Amniotic stem cell (primary cell): ENCODE measurements at places on chromosomes 13 and 19.

GRCh38 chr13:33262062-33262487 is 23.5 kb downstream of the STARD13 start:
- DNase-seq: no peak

DNA sequence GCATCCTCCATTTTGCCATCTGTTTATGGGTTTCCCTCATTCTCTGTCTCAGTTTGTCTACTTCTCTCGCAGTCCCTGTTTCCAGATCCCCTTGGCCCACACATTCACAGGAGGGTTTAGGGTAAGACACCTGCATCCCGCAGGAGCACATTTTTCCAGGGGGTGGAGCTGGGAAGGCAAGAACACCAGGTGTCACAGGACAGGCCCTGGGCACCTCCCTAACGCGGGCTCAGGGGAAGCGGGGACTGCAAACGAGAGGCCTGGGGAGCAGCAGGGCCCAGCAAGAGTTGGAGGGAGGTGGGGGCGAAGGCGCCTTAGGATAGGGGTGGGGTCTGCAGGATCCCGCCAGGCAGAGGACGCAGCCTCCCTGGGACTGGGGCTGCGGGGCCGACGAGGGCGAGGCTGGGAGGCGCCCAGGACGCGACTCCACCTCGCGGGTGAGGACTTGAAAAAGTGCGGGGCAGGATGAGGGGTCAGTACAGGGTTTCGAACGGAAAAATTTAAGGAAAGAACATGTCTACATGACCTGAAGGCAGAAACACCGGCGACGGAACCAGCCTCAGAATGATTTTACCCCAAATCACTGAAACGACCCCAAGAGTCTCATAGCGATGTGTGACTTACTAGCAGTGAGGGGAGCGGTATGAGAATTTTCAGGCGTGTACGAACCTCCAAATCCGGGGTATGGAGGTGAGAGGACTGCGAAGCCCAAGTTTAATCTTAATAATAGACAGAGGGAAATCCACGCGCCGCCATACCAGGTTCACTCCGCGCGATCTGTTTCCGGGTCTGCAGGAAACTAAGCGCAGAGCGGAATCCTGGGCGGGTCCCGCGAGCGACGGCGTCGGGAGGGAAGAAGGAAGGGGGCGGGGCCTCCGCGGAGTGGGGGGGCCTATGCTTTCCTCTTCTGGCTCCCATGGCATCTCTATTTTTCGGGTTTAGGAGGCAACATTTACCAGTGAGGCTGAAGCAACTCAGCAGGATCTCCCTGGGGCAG is 7.1 kb upstream of the ERVV-2 start:
- no peak for DNase-seq

DNA sequence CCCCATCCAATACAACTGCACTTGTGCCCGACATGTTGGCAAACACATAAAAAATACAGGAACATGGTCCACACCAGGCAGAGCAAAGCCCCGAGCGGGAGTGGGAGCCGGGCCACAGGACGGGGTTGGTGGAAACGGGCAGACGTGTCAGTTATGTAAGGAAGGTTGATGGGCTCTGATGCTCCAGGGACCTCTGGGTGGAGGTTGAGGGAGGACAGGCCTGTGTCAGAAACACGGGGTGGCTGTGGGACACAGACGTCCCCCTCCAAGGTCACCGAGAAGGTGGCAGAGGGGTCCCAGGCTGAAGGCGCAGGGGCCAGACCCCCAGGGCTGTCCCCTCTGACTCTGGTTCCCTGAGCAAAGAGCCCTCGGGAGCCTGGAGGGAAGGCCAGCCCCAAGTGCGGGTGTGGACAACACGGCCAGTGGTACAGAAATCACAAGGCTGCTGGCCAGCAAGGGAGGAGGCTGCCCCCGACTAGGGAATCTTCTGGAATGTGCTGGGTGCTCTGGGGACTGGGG is 31.4 kb upstream of the C13orf46 start:
- no peak for DNase-seq

- DNase-seq: no peak
Measured at GRCh38 chr13:59950266-59950665, 213.5 kb downstream of the DIAPH3 start.

- no peak for DNase-seq
Measured at GRCh38 chr13:92901739-92902138, 324.9 kb upstream of the GPC6 start.

GRCh38 chr13:84491952-84492351 is 609.7 kb upstream of the SLITRK1 start:
- DNase-seq: no peak

DNA sequence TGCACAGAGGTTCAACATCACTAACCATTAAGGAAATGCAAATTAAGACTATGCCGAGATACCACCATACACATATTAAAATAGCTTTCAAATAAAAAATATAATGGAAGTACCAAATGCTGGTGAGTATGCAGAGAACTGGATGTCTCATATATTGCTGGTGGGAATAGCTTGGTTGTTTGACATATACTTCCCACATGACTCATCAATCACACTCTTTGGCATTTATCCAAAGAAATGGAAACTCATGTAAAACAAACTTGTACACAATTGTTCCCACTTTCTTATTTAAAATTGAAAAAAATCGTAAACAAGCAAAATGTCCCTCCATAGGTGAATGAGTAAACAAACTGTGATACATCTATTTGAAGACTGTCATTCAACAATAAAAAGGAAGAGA is 982.6 kb upstream of the ATXN8OS start:
- DNase-seq: no peak

- no peak for DNase-seq
Measured at GRCh38 chr19:6014551-6015135, 36.7 kb upstream of the RANBP3 start.

DNA sequence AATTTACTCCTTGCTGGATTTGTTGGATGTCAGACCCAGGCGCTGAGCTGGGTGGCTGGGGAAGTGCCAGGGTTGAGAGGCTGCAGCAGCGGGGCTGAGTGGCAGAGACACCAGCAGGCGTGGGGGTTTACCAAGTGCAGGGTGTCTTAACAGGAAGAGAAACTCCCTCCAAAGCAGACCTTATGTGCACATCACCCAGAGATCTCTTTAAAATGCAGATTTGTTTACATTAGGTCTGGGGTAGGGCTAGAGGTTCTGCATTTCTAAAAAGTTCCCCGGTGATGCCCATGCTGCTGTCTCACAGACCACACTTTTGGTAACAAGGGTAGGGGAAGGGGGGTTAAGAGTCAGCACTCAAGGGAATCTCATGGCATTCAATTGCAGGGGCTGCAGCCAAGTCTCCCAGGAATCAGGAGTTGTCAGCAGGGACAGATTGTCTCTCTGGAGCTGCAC is 80.7 kb upstream of the OLFM4 start:
- DNase-seq: no peak

GRCh38 chr13:93467175-93467574 is 240.6 kb downstream of the GPC6 start:
- DNase-seq: no peak

- no peak for DNase-seq
Measured at GRCh38 chr13:31016342-31017325, 84.2 kb downstream of the TEX26 start.

DNA sequence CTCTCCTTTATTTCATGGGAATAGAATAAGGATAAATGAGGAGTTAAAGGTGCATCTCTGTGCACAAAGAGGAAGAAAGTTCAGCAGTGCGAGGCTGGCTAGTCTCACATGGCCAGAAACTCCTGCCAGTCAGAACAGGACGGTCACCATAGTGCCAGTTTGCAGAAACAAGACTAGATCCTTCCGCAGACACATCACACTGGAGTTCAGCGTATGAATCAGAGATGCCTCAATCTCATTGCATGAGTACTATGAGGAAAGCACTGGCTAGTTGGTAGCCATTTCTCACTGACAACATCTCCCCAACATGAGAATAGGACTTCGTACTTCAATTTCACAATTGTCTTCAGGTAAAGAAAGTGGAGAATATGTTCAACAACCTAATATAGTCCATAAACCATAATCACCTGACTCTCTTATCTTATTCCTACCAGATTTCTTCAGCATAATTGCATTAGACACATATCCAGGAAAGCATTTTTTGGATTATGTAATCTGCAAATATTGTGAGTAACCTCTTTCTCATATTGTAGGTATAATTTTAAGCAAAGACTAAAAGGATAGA is 34.9 kb downstream of the RXFP2 start:
- no peak for DNase-seq

- DNase-seq: no peak
Measured at GRCh38 chr13:65724226-65724625, 1505.9 kb downstream of the PCDH9 start.

DNA sequence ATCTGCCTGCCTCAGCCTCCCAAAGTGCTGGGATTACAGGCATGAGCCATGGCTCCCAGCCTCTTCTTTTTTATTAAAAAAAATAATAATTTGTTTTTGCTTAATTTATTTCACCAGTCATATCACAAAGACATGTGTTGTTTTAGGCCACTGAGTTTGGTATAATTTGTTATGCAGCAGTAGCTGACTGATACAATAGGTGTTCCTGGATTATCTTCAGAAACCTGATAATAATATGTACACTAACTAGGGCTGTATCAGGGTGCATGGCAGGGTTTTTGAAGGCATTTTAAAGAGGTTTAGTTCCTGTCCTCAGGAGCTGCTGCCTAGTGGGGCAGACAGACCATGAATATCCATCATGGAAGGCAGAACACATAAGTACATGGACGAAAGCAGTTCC is 9.5 kb upstream of the CSNK1G2 start:
- no peak for DNase-seq

DNA sequence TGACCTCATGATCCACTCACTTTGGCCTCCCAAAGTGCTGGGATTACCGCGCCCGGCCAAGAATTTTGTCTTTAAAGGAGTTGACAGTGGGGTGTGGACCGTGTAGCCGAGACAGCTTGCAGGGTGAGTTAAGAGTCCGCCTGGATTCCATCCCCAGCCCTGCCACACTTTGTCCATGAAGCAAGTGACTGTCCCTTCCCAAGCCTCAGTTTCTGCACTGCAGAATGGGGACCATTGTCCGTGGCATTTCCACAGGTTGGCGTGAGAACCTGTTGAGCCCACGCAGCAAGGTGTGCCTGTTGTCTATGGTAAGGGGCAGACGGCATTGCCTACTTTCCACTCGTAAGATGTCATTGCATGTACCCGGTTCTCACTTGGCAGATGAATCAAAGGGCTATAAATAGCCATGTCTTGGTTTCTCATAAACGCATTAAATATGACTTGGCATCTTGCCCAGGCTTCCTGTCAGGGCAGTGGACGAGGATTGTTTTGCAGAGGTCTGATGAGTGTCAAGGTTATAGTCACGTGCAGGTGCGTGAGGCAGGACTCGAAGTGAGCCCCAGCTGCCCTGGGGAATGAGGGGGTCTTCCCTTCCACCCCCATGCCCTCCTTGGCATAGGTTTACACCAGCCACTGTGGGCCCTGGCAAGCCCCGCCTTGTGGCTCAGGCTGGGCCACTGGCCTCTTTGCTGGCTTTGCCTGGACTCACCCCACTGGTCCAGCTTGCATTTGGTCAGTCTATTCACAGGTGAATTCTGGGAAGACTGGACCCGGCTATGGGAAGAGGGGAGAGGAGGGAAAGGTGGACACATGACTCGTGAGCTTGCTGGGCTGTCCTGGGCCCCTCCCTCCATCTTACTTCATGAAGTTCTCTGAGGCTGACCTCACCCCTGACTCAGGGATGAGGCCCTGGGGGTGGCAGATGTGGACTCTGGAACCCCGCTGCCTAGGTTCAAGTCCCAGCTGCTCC is 14.6 kb downstream of the FAM187B start:
- peak; percentile 4 for DNase-seq

DNA sequence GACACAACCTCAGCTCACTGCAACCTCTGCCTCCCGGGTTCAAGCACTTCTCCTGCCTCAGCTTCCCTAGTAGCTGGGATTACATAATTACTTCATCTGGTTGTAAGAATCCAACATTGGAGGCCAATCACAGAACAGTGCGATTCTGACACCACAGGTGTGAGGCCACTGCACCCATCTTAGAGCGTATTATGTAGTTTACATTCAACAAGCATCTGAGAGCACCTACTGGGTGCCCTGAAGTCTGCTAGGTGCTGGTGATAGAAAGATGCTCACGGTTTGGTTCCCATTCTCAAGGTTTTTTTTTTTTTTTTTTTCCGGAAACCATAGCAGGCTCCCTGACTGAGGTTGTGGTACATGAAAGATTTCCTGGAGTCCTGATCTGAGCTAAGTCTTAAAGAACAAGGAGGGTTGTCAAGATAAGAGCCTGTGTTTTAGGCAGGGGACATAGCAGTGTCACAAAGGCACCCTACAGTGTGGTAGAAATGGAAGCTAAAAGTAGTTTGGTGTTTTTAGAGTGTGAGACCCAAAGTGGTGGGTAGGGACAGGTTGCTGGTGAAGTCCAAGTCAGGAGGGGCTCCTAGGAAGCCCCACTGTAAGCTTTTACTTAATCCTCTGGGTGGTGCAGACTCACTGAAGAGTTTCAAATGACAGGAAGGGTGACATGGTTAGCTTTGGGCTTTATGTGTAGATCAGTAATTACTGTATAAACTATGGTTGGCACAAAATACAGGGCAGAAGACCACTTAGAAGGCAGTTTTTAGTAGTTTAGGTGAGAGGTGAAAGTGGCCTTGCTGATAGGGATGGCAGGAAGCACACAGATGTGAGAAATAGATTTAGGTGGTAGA is 15.2 kb downstream of the SAE1 start:
- DNase-seq: no peak

GRCh38 chr13:101170306-101170705 is 246.0 kb downstream of the NALCN start:
- no peak for DNase-seq

- no peak for DNase-seq
Measured at GRCh38 chr19:13794398-13794756, 866 bp upstream of the ZSWIM4 start.

DNA sequence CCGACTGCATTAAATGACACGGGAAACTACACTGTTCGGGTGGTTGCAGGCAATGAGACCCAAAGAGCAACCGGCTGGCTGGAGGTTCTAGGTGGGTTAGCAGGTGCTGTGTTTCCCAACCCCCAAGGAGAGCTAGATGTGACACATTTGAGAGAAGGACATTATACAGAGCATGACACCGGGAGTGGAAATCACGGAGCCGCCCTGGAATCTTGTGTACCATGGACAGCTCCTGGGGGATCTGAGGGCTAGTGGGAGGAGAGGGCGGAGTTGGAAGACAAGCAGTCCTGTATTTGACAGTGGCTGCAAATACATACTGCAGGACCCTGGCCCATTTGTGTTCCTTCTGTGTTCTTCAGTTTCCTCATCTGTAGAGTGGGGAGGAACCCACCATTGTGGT is 2.3 kb downstream of the CEACAM18 start:
- DNase-seq: no peak

DNA sequence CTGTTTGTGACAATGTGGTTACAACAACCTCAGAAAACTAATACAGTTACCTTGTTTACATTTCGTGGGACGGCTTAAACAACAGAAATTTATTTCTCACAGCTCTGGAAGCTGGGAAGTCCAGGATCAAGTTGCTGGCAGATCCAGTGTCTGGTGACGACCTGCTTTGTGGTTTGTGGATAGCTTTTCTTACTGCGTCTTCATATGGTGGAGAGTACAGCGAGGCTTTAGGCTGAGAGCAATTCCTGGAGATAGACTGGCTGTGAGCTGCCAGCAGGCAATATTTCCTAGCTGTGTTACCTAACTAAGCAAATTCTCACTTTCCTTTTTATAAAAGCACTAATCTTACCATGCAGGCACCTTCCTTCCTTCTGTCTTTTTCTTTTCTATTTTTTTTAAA is 1203.5 kb upstream of the PRR20A start:
- DNase-seq: no peak
